ENCODE measurements at places on chromosomes 4 and X. TPM values are rescaled to one million over a fixed set of nuclear protein-coding genes. Genes with fewer than 3 reads are reported as not detected.

The GPR78 gene
- 0.64 TPM for total RNA-seq

The PHOX2B gene
- not detected for total RNA-seq

The GPRIN3 gene
- 1.0 TPM for total RNA-seq

The ENPEP gene
- 0.64 TPM for total RNA-seq

The IQCM gene
- not detected for total RNA-seq

The OTUD6A gene
- not detected for total RNA-seq

The GPR82 gene
- total RNA-seq, result not detected

The MCUB gene
- 6.3 TPM for total RNA-seq

The MAGEC1 gene
- not detected for total RNA-seq

The GRPR gene
- total RNA-seq, result not detected

All from cardiac ventricle fibroblast (primary cell).